ENCODE measurements at places on chromosomes 1 and 21.
A peak's percentile ranks its signal among the peaks of the same experiment; 100 is the strongest.

- DNase-seq: peak; percentile 68
These were observed 14.4 kb downstream of the CELSR2 start for GRCh38 chr1:109263597-109264378.

DNA sequence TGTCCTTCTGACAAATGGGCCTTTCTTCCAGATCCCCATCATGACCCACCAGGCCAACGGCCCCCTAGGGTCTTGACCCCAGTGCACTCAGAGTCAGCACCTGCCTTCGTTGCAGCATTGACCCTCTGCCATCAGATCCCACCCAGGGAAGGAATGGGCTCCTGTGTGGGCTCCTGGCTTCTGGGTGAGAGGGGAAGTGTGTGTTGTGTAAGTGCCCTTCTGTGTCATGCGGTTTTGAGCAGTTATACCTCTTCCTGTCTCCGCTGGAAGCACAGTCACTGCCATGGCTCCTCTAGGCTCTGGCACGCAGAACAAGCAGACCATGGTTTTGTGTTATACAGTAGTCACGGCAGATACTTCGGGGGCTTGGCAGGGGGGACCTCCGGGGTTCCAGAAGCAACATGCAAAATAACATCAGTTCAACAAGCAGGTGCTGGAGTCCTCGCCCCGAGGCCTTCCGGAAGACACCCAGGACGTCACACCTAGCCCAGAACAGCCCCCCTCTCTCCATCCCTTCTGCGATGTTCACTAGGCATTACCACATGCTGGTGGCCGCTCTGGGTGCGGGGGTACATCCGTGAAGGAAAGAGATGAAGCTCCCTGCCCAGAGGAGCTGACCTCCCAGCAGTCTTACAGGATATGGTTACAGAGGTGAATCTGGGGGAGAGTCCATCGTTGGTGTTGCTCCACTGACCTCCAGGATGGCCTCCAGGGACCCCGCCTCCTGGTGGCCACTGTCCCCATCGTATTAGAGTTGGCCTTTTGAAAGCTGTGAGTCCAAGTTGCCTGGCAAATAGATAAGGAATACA, 17.4 kb upstream of the KCNAB2 start:
- peak; percentile 33 for DNase-seq

GRCh38 chr1:26161415-26162219, 2.7 kb downstream of the FAM110D start:
- DNase-seq: no peak

DNA sequence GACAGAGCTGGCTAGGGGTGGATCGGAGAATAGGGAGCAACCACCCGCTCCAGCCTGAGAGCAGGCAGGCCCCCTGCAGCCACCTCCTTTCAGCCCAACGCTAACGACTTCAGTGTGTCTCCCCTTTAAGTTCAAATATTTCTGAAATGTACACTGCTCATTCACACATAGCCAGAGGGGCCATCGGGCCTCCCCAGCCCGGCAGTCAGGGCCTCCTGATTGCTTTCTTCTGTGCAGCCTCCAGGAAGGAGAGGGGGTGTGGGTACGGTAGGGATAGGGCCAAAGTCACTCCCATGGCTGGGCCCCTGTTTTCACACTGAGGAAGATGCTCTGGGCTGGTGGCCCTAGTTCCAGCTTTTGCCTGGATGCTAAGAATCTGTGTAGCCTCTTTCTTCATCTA, 64.8 kb downstream of the EPHB2 start:
- DNase-seq: no peak

DNA sequence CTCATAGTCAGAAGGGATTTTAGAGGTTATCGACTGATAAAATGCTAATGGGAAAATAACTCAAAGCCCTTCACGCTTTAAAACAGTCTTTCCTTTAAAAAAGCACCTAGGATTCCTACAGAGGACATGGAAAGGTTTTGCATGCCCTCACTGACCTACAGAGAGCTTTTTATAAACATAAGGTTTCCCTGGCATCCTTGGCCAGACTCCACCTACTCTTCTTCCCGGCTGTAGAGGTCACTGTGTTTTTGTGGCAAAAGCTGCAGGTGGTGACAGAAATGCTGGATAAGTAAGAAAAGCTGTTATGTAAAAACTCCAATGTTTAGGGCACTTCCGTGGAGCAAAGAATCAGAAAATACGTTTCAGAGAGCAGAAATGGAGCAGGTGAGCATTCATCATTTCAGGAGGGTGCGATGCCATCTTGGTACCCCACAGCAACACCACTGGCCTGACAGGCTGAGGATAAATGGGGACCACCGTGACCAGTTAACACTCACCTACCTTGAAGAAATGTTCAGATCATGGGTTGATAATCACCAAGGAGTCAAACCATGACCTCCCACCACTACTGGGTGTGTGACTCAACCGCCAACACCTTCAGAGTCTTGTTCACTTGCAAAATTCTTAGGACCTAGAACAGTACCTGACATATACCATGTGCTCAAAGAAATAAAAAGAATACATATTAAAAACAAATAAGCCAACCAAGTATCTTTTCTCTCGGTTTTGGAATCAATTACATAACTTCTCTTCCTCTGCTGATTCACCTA, 46.6 kb downstream of the SSBP3 start:
- DNase-seq: no peak
